ENCODE measurements at places on chromosomes 2 and 18. TPM values are rescaled to one million over a fixed set of nuclear protein-coding genes. Genes with fewer than 3 reads are reported as not detected.

The HS6ST1 gene
- 22.3 TPM for total RNA-seq

The ALPI gene
- total RNA-seq = not detected

The C2orf78 gene
- not detected for total RNA-seq

The XIRP2 gene
- not detected for total RNA-seq

DNA sequence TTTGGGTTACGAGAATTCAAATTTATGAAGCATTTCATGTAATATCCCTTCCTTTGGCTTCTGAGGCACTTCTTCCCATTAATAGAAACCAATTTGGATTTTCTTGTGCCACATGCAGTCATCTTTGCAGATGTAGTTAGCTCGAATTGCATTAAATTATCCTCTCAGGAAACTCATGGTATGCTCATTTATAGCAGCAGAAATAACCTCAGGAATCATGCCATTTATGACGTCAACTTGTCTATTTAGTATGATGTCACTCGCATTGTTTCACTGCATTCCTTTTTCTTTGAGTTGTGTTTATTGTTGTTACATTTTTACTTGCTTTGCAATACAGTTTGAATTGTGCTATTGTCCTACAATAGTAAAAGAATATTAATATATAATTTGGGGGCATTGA lies 163.8 kb downstream of the RBM43 start:
- H3K27ac ChIP-seq = no peak overlapping the region
- no peaks in the 10 kb centered on the region for H3K27me3 ChIP-seq
- H3K36me3 ChIP-seq = no peaks in the 10 kb centered on the region

- H3K27ac ChIP-seq = no peak overlapping the region
- no peaks in the 10 kb centered on the region for H3K36me3 ChIP-seq
- no peak overlapping the region for H3K4me3 ChIP-seq
- no peaks in the 10 kb centered on the region for H3K4me1 ChIP-seq
- no peak for DNase-seq
- H3K27me3 ChIP-seq = no peaks in the 10 kb centered on the region
Observed at GRCh38 chr18:51946946-51947345, 393.1 kb upstream of the DCC start.

DNA sequence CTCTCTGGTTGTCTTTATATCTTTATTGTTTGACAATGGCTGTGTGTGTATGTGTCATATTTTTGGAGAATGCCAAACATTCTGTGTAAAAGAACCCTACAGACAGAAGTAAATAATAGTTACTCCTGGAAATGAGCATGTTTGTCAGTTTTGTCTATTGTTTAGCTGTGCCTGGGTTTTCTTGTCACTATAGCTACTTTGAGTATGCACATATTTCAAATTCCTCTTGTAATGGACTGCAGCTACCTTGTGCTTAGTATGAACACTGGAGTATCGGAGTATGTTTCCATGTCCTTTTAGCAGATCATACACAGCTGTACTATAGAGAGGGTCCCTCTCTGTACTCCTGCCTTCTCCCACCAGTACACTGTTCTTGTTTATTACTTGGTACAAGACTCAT lies 58.0 kb upstream of the DOCK10 start:
- H3K27ac ChIP-seq = no peak overlapping the region
- DNase-seq = no peak
- no peaks in the 10 kb centered on the region for H3K4me1 ChIP-seq
- no peak overlapping the region for H3K4me3 ChIP-seq

DNA sequence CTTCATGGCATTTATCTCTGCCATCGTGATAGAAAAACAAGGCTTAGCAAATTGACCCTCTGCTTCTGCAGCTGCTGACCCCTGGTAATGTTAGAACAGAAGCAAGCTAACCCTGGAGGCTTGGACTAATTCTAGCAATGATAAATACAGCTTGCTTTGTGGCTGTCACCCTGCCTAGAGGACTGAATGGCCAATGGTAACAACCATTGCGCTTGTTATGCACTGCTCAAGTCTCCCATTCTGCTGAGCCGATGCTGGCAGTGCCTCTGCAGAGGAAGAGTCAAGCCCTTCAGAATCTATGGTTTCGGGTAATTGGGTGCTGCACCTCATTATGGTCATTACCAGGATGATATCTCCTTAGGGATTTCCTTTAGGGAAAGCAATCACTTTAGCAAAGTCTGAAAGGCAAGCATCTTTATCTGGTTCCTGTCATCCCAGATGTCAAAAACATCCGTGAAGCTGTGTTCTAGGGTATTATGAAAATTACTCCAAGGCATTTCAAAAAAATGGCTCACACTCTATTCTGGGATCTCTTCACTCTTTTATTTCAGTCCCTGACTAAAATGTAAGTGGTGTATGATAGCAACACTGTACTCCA lies 186.8 kb upstream of the DLGAP1 start:
- no peak overlapping the region for H3K27ac ChIP-seq
- no peak overlapping the region for H3K4me3 ChIP-seq
- no peaks in the 10 kb centered on the region for H3K27me3 ChIP-seq
- H3K4me1 ChIP-seq = no peaks in the 10 kb centered on the region
- H3K36me3 ChIP-seq = no peaks in the 10 kb centered on the region
